ENCODE measurements at places on chromosomes 6 and 20. TPM values are rescaled to one million over a fixed set of nuclear protein-coding genes. Genes with fewer than 3 reads are reported as not detected.

GRCh38 chr6:152874846-152875568 is 107.8 kb downstream of the FBXO5 start:
- DNase-seq: no peak

Gene GRM4
- polyA plus RNA-seq: 0.53 TPM

DNA sequence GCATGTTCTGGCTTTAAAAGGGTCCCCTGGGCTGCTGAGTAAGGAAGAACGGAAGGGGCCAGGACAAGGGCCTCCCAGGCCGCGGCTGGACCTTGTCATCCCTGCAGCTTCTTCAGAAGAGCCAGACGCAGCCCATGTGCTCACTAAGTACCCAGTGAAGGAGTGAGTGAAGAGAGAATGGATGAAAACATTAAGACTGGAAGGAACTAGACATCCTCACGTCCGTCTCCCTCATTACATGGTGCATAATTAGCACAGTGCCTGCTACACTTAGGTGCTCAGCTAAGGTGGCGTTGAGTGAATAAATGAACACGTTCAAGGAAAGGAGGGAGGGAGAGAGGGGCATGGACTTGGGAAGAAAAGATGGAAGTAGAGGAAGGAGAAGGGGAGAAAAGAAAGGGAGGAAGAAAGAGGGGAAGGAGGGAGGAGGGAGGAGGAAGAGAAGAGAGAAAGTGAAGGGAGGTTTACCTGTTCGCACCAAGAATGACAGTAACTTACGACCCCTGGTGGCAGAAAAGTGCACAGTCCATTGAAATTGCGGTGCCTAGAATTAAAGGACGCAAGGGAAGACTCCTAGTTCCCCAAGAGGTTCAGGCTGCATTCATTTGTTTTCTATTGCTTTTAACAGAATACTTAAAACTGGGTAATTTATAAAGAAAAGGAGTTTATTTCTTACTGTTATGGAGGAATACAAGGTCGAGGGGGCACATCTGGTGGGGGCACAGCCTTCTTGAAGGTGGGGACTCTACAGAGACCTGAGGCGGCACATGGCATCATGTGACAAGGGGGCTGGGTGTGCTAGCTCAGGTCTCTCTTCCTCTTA is 8.0 kb downstream of the TP53RK start:
- DNase-seq: peak; percentile 77

Gene LY6G6C
- 1.1 TPM for polyA plus RNA-seq

GRCh38 chr20:53655625-53656292 is 62.1 kb upstream of the ZNF217 start:
- DNase-seq: no peak

- peak; percentile 30 for DNase-seq
Observed at GRCh38 chr6:144064402-144065212, 30.8 kb downstream of the SF3B5 start.
